ENCODE measurements at places on chromosomes 16 and 17. TPM values are rescaled to one million over a fixed set of nuclear protein-coding genes. Genes with fewer than 3 reads are reported as not detected.

DNA sequence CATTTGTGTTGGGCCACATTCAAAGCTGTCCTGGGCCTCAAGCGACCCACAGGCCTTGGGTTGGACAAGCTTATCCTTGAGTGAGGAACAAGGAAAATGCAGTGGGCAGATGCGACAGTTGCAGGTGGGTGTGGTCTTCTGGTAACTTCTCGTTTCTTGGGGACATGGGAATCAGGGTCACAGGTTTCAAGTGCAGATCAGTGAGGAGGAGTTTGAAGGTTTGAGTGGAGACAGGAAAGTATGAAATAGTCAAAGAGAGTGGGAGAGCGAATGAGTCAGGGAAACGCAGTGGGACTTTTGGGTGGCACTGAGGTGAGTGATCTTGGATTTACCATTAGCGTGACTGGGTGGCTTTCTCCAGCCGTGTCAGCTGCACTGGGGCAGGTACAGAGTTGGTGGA, 15.4 kb upstream of the CCL22 start:
- no peak for DNase-seq

- DNase-seq = no peak
Observed at GRCh38 chr17:73480740-73481139, 163.5 kb downstream of the SDK2 start.

DNA sequence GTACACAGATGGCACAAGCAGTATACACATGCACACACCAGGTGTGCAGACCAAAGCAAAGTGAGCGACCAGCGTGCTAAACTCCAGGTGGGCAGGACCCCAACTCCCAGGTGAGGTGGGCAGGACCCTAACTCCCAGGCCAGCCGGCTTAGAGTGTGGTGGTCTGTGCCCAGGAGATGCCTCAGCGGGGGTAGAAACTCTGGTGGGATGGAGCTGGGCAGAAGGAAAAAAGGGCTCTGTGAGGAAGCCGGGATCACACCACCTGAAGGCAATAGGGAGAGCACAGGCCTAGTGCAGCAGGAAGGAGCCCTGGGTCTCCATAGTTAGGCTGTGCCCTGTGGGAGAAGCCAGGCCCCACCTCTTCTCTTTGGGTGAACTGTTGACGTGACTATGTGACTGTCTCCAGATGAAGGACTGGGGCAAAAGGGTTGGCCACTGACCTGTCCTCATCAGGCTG, 1.6 kb upstream of the FOXJ1 start:
- DNase-seq = no peak

The CA5A gene
- not detected for total RNA-seq

DNA sequence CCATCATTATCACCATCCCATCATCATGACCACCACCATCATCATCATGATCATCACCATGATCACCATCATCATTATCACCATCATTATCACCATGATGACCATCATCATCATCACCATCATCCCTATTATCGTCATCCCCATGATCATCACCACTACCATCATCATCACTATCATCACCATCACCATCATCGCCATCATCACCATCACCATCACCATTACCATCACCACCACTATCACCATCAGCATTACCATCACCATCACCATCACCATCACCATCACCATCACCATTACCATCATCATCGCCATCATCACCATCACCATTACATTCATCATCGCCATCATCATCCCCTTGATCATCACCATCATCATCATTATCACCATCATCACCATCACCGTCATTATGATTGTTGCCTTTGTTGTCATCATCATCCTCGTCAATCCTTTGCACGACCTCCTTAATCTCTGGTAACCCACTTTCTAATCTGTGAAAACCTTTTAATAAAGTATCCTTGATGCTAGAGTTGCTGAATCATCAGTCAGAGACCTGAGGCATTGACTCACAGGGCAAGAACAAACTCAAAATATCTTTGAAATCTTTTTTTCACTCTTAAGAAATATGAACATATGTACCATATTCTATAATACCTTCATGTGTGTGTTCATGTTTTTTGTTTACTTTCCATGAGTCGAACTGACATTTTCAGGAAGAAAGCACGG, 116.3 kb upstream of the FOXF1 start:
- DNase-seq = no peak

All from Karpas-422 (cell line).